Activated CD4-positive, alpha-beta T cell treated with anti-CD3 and anti-CD28 coated beads, Interleukin-2, Interleukin-4, amounts not matched to agents 100 ng/mL and 50 ng/mL, durations not matched to agents 16 hours and 8 hours (primary cell): ENCODE measurements at places on chromosomes 7 and 10.

DNA sequence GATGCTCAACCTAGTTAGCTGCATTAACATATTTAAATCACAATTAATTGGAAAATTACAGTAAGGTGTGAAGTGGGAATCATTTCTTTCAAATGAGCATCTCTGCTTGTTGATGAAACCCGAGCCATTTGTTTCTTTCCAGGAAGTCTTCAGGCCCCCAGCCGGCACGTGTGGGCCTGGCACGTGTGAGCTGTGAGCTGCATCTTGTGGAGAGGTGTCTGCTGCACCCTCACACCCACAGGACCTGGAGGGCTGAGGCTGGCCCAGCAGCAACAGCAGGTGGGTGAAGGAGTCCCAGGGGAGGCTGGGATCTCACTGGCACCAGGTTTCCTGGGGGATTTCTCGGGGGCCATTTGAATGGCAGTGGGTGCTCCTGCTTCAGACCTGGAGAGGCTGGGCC is 372.5 kb upstream of the MKI67 start:
- DNase-seq, result no peak

DNA sequence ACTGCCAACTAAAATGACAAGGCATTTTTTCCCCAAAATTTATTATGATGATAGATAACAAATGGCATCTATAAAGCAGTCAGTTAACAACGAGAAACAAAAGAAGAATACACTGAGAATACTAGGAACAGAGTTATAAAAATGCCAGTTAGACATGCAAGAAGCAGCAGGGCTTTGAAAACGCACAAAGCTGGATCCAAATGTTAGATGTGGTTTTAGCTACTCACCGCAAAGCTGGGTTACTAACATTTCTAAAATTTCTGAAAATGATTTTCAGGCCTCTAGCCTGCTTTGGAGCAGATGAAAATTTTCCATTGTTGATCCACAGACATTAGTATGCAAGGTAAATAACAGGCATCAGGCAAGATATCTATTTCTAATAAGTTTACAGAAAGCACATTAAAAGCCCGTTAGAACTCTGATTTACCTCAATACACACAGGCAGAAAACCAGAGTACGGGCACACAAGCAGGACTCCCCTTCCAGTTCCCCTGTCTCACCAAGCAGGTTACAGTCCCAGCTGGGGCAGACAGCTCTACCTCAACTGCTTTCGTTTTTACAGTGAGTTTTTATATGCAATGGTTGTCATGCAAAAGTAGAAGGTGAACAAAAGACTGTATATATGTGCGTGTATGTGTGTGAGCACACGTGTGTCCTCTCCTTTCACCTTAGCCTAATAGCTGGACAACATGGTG is 37.9 kb downstream of the GLI3 start:
- DNase-seq, result no peak

DNA sequence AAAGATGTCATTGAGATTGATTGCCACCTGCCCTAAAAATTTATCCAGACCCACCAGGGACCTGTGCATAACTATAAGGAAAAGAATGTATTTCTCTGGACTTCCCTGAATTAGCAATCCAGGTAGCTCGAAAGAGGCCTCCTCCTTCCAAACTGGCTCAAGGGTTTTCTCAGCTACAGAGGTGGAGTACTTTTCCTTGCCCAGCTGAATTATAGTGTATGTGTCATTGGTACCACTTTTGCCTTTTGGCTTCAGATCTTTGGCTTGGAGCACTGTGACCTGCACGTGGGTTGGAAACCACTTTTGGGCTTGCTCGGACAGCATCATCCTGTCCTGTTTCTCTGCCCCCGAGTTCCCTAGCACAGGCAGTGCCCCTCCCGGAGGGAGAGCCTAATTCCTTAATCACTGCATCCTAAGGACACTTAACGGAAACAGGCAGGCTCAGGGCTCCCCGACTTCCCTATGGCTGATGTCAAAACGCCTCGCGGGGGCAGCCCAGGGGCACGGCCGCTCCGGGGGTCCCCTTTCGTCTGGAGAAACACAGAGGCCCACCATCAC is 825 bp downstream of the RAB11FIP2 start:
- peak; percentile 19 for DNase-seq

- no peak for DNase-seq
These were observed 14.1 kb downstream of the BRI3 start for GRCh38 chr7:98295467-98296192.
